Hindlimb muscle (tissue), 1 donor: ENCODE measurements at places on chromosomes 4 and X. TPM values are rescaled to one million over a fixed set of nuclear protein-coding genes. Genes with fewer than 3 reads are reported as not detected.

- DNase-seq: no peak
Observed at GRCh38 chr4:152559641-152560040, 23.7 kb upstream of the FBXW7 start.

GRCh38 chrX:69257499-69258127, 92.4 kb upstream of the PJA1 start:
- no peak for DNase-seq

- no peak for DNase-seq
Observed at GRCh38 chr4:81571105-81571504, 99.4 kb upstream of the RASGEF1B start.

DNA sequence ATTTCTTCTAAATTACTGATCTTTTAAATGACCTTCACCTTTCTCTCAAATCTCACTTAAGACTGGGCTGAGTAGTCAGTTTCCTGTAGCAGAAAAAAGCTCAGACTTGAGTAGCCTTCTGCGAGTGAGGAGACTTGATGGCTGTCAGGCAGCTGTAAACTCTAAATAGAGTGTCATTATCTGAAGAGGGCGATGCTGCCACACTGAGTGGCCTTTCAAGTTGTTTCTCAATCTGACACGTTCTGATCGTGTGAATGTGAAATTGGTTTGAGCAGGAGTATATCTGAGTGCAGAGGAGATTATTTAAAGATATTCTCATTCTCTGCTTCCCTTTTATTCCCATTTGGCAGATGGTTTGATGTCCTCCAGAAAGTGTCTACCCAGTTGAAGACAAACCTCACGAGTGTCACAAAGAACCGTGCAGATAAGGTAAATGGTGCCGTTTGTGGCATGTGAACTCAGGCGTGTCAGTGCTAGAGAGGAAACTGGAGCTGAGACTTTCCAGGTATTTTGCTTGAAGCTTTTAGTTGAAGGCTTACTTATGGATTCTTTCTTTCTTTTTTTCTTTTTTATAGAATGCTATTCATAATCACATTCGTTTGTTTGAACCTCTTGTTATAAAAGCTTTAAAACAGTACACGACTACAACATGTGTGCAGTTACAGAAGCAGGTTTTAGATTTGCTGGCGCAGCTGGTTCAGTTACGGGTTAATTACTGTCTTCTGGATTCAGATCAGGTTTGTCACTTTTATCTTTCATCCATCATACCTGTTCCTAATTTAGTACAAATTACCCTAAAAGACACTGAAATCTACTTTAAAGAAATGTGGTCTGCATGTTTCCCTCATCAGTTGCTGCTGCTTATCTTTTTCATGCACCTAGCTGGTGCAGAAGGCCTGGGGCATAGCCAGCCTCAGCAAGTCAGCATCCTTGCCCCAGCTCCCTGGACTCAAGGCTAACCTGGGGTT, 74.3 kb upstream of the MSANTD1 start:
- no peak for DNase-seq

- no peak for DNase-seq
Observed at GRCh38 chr4:136841526-136841925, 690.8 kb downstream of the PCDH18 start.

DNA sequence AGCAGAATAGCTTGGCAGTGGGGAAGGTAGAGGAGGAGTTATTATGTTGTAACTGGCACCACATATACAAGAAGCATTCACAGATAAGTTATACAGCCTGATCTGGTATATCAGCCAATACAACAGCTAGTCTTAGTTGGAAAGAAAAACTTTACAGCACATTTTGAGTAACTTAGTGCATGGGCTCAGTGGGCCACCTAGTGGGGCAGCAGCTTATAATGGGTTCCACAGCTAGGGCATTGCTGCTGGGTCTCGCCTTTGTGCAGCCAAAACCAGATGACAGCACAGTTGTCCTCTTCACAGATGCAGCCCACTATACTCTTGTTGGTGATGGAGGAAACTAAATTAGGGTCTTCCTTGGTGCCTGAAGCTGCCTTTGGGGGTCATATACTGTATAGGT, 448.1 kb upstream of the RASGEF1B start:
- no peak for DNase-seq

GRCh38 chr4:8143392-8144140, 15.0 kb downstream of the ABLIM2 start:
- DNase-seq: no peak

- no peak for DNase-seq
Observed at GRCh38 chrX:40298069-40298468, 200.3 kb upstream of the BCOR start.

GRCh38 chr4:52658641-52659000, 480 bp downstream of the USP46 start:
- DNase-seq: peak; percentile 38

- DNase-seq: no peak
Observed at GRCh38 chrX:68433981-68434299, 645 bp upstream of the OPHN1 start.

DNA sequence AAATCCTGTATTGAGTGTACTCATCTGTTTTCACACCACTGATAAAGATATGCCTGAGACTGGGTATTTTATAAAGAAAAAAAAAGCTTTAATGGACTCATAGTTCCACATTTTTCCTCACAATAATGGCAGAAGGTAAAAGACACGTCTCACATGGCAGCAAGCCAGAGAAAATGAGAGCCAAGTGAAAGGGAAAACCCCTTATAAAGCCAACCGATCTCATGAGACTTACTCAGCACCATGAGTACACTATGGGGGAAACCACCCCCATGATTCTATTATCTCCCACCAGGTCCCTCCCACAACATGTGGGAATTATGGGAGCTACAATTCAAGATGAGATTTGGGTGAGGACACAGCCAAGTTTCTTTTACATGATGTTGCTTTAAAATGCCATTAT, 171.9 kb downstream of the GALNTL6 start:
- no peak for DNase-seq

The TMEM187 gene
- polyA plus RNA-seq: 7.5 TPM

The FHDC1 gene
- 5.9 TPM for polyA plus RNA-seq

The HS6ST2 gene
- 48.2 TPM for polyA plus RNA-seq

The SLC25A31 gene
- not detected for polyA plus RNA-seq

The BEX2 gene
- 37.6 TPM for polyA plus RNA-seq

The CSN2 gene
- not detected for polyA plus RNA-seq

The SULT1B1 gene
- 0.46 TPM for polyA plus RNA-seq

The NRK gene
- polyA plus RNA-seq: 183 TPM

The ATP2B3 gene
- 0.36 TPM for polyA plus RNA-seq
